ENCODE measurements at places on chromosomes 12 and 14.
A peak's percentile ranks its signal among the peaks of the same experiment; 100 is the strongest.

DNA sequence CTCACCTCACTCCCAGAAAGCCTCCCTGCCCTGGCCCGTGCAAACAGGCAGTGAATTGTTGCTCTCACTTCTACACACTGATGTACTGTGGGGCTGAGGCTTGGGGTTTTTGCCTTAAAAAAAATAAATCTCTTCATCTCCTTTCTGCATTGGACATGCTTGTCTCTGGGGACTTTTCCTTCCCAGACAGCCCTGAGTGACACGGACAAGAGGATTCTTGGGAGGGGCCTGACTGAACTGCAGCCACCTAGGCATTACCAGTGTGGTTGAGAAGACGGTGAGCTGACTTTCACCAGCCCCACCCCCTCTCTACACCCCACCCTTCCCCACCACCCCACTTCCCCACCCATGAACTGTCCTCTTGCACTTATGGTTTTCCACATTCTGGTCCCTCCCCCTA, 51.6 kb upstream of the PARP11 start:
- DNase-seq: no peak

- no peak for DNase-seq
Observed at GRCh38 chr14:77495334-77495733, 3.3 kb downstream of the ISM2 start.

DNA sequence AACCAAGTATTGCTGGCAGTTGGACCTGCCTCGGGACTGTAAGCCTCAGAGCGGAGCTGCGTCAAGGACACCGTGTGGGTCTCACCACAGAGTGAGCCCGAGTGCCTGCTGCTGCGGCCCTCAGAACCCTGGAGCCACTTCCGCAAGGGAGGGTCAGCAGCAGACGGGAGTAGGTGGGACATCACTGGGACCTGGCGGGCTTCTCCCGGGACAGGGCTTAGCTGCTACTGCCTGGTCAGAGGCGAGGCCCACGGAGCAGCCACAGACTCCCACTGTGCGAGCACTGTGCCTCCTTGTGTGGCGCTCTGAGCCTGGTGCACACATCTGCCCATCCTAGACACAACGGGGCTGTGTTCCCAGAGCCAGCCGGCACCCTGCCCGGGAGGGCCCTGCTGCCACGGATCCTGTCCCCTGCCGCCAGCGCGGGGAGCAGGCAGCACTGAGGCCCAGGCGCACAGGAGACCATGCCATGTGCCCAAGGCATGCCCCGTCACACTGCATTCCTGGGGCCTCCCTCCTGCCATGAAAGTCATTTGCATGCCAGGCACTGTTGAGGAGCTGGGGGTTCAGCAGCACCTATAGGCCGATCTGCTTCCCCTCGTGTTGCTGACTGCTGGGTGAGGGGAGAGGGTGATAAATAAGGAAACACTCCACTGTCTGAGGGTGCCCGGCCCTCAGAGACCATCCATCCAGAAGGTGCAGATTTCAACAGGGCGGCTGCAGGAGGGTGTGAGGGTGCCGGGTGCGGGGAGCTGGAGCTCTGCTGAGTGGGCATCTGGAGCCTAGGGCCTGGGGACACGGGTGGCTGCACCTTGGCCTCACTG, 10.0 kb downstream of the HIP1R start:
- no peak for DNase-seq

DNA sequence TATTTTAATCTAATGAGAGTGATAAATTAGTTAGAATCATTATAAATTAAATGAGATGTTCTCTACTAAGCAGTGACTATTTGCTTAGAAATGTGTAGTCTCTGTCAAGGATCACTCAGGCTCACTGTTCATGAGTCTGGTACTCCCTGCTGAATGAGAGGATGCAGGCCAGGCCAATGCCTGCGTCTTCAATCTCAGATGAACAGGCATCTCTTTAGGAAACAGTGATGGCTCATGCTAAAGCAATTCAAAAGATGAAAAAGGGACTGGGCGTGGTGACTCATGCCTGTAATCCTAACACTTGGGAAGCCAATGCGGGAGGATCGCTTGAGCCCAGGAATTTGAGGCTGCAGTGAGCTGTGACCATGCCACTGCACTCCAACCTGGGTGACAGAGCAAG, 106.8 kb downstream of the ZFC3H1 start:
- peak; percentile 84 for DNase-seq

DNA sequence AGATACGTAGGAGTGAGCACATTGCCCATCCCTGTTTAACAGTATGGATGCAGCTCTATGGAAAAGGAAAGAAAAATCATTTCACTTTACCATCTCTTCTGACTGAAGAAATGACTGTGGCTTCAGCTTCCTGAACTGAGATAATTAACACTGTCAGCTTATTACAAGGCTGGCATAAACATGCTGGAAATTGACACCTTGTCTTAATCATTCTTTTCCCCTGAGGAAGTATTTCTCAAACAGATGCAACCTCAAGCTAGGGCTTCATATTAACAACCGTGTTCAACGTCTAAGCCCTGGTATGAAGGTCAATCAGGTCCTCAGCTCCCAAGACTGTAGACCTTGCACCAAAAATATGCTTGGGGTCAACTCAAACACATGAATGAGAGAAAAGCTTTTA, 25.0 kb downstream of the RERG start:
- no peak for DNase-seq

DNA sequence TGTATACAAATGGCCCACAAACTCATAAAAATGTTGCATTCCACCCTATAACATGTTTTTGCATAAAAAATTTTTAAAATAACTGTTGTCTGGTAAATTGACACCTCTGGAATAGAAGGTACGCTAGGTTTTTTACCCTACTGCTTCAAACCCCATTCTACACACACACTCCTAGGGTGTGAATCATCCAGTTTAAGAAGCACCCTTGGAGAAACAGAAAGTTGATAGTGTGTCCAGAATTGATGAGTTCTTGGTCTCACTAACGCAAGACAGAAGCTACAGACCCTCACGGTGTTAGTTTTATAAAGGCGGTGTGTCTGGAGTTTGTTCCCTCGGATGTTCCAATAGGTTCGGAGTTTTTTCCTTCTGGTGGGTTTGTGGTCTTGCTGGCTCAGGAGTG, 158.5 kb downstream of the KLRB1 start:
- no peak for DNase-seq

GRCh38 chr14:22484632-22485031, 104.4 kb downstream of the DAD1 start:
- no peak for DNase-seq

DNA sequence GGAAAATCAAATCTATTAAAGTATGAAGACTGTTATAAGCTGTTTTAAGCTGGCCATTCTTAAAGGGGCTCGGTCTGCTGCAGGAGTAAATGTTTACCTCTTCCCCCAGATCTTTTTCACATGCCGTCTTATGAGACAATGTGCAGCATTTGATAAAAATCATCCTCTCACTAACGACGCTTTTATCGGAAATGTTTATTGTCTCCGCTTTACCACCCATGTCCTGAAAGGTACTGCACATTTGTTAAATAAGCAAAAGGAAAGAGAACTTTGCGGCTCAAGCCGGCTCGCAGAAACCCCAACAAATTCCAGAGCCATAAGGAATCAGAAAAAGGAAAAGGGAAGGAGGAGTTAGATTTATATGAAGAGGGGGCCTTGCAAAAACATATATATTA, 137.8 kb downstream of the HMGA2 start:
- no peak for DNase-seq

- DNase-seq: no peak
Observed at GRCh38 chr12:47097276-47097896, 17.6 kb upstream of the AMIGO2 start.

DNA sequence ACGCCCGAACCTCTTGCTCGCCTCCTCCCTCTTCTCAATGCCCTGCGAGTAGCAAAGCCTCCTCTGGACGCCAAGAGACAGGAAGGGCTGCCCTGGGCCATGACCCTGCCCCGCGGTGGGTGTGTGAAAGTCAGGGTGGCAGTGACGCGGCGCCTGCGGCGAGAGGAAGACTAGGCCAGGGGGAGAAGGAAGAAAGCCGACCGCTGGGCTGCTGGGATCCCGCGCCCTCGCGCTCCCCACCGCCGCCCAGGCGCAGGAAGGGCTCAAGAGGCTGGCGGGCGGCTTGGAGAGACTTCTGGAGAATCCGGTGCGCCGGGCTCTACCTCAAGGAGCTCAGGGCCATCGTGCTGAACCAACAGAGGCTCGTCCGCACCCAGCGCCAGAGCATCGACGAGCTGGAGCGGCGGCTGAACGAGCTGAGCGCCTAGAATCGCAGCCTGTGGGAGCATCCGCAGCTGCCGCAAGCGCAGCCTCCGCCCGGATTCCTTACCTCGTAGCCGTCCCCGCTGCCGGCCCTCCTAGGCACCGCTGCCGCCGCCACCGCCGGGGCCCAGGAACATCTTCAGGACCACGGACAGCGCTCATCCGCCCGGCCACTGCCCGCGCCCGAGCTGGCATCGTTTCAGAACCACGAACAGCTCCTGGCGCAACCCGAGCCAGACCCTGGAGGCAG, 105.0 kb upstream of the PRB2 start:
- peak; percentile 97 for DNase-seq

DNA sequence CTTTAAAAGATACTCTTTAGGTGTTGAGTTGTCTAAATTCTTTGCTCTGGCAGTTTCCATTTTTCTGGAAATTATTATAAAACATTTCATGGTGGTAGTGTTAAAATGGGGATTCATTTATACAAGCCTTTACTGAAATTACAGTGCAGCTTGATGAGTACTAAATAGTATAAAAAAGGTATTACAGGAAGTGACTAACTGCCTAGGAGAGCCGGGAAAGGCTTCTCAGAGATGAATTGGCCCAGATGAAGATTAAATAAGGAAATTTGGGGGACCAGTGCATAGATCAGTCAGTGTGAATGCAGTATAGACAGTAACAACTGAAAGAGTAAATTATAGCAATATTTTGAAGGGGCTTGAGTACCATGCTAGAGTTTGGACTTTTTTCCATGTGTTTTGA, 7.5 kb downstream of the PSMA6 start:
- DNase-seq: no peak

GRCh38 chr12:113241191-113242025, 20.1 kb downstream of the TPCN1 start:
- DNase-seq: no peak

DNA sequence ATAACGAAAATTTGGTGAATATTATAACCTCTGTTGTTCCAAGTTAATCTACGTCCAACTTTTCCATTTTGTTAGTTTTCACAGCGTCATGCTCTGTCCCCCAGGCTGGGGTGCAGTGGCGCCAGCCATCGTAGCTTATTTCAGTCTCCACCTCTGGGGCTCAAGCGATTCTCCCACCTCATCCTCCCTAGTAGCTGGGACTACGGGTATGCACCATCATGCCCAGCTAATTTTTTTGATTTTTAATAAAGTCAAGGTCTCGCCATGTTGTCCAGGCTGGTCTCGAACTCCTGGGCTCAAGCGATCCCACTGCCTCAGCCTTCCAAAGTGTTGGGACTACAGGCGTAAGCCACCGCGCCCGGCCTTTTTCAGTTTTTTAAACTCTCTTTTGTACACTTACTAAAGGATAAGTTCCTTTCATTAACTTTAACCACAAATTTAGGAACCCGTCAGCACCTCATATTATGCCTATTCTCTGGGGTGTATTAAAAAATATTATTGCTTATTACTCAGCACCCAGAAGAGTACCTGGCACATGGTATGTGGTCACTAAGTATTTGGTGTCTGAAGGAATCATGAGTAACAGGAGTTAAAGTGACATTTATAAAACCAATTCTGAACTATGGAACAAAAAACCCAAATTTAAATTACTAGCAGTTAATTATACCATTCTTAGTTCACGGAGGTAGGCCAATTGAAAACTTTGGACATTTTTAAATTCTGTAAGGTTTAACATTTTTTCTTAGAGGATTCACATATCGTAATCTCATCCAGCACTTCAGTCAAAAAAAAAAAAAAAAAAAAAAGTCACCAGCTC, 925 bp upstream of the MIPOL1 start:
- no peak for DNase-seq

GRCh38 chr12:96186607-96187301, 7.4 kb upstream of the ELK3 start:
- no peak for DNase-seq

DNA sequence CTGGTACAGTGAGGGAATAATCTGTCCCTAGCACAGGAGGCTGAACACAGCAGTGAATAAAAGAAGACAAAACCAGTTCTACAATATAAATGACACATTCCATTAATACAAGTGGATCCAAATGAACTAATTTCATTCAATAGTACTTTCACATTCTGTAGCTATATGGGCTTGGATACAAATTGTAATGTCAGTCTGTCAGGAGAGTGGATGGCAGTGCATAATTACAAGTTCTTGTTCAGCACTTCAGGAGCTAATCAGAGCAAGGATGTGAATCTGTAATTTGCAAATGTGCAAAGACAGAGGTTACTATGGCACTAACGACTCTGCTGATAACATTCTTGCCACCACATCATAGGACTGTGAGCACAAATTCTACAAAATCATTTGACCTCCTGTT, 697.9 kb downstream of the DIO2 start:
- no peak for DNase-seq

- DNase-seq: no peak
Observed at GRCh38 chr12:1330477-1330827, 263.9 kb downstream of the FBXL14 start.

DNA sequence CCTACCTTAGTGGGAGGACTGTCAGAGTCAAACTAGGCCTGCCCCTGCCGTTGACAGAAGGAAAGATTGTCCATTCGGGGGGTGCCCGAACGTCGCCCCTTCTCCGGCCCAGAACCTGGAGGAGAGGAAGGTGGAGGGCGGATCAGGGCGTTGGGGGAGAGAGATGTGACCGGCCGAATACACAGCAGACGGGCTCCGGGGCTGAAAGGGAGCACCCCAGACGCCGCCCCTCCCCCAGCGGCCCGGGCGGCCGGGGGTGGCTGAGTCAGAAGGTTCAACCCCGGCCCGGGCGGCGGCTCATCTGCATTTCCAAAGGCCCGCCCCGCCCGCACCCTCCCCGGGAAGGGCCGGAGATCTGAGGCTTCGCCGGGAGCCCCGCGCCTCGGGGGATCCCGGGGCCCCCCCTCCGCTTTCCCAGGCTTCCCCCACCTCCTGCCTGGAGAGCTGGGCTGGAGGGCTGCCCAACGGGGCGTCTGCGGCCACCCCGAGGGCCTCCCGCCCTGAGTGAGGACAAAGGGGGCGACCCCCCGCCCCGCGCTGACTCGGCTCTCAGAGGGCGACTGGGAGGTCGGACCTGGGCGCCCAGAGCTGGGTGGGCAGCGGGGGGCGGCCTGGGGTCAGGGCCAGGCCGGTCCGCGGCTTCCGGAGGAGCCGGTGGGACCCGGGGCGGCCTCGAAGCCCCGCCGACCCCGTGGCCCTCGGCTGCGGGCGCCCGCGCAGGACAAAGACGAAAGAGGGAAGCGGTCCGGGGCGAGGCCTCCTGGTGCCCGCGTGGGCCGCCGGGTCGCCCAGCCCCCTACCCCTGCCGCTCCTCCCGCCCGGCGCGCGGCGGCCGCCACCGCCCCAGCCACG, 3.7 kb upstream of the SETD1B start:
- peak; percentile 94 for DNase-seq
